ENCODE measurements at places on chromosomes 6 and 20.
A peak's percentile ranks its signal among the peaks of the same experiment; 100 is the strongest.

DNA sequence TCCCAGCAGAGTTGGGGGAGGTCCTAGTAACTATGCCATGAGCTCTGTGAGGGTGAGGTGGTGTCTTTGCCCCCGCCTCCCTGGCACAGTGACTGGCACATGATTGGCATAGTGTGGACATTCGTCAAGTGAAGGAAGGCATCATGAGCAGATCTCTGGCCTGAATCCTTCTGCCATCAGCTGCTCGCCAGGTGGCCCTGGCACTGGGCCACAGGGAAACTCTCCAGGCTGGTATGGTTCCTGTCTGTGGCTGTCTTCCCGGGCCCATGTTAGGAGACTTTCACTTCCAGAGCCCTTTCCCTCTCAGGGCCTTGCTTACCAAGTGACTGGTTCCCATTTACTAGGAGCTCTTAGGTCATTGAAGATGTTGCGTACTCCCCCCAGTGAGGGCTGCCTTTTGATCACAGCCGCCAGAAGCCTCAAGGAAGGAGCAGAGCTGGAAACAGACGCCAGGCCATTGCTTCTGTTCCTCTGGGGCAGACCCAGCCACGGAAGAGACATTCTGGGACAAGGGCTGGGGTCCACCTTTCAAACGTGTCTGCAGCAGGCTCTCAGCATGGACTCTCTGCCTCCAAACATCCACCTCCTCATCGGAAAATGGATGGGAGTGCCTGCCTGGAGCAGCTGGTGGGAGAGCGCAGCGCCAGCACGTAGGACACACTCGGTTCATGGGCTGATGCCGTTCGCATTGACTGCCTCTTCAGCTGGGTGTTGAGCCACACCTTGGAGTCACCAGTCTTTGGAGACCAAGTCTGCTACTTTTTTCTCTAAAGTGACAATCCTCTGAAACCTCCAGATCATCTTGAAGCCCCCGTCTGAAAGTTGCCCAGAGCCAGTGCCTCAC lies 67.2 kb downstream of the PTPN1 start:
- DNase-seq, result no peak

DNA sequence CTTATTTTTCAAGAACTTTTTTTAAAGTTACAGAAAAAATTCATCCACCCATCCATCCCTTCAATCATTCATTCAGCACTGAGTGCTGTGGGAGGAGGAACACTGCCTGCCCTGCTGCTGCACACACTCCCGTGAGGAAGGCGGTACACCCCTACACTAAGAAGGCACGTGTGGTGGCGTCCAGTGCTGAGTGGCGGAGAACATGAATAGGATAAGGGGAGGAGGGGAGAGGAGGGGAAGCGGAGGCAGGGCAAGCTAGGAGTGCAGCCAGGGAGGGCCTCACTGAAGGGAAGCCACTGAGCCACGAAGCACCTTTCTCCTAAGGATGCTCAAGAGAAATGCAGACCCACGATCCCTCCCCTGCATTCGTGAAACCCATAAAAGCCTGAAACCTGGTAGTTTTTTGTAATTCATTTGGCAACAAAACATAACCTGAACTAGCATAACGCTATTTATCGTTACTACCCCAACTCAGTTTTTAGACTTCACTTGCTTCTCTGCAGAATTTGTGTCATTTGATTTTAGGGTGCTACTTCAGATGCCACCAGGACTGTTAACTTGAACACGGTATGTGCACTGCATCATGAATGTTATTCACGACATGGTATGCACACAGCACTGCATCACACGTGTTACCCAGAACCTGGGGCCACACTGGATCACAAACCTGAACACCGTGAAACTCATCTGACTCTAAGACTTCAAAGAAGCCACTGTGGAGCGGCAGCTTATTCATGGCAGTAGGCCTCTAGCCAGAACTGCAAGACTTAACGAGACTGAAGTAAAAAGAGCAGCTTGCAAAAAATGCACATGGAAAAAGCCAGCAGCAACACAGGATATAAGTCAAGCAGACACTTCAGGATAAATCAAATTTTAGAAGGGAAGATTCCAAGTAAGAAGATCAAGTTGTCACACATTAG lies 3.5 kb downstream of the RNASET2 start:
- no peak for DNase-seq

- no peak for DNase-seq
Observed at GRCh38 chr6:12163149-12163548, 127.0 kb upstream of the EDN1 start.

DNA sequence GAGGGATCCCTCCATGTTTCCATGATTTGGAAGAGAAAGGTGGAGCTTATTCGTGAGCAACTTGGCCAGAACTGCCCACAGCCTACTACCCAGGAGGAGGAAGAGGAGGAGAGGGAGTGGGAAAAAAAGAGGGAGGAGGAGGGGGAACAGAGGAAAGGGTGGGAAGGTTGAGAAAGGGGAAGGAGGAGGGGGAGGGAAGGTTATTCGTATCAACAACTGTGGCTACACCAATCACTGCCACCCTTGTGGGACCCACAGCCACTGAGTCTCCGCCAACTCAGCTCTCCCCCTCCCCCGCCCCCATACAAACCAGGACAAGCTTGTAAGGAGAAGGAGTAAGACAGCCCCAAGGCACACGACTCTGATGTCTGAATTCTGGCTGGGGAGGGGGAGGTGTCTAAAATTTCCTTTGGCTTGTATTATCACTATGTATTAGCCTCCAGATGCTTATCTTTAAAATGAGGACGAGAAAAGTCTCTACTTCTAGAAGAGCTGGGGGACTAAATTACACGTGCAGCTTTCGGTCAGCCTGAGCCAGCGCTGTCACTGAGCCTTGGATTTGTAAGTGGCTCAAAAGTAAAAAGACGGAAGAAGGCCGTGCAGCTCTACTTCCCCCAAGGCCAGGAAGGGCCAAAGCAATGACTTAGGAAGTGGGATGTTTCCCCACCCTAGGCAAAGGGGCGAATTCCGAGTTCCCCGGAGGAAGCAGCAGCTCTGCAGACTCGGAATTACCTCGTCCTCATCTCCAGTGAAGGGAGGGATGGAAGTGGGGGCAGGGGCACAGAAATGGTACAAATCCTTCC lies 1.0 kb downstream of the FKBP1A start:
- DNase-seq, result peak; percentile 24

Data from HT-29 (cell line).